H4 (cell line): ENCODE measurements at places on chromosomes 16 and 17.

DNA sequence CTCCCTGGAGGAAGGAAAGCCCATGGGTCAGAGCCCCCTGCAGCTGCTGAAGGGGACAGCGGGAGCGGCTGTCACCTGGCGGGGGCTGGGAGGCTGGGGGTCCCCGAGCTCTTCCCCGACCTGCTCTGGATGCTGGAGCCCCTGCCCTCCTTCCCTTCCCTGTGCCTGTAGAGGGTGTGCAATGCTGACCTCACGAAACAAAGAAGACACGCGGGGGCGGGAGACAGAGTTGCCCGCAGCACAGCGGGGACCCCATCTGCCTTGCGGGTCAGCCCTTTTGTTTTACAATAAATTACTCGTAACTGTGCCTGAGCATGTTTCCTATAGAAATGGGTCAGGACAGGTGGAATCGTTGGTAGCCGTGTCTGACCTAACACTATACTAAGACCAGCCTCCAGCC lies 6.3 kb downstream of the SECTM1 start:
- DNase-seq, result no peak

DNA sequence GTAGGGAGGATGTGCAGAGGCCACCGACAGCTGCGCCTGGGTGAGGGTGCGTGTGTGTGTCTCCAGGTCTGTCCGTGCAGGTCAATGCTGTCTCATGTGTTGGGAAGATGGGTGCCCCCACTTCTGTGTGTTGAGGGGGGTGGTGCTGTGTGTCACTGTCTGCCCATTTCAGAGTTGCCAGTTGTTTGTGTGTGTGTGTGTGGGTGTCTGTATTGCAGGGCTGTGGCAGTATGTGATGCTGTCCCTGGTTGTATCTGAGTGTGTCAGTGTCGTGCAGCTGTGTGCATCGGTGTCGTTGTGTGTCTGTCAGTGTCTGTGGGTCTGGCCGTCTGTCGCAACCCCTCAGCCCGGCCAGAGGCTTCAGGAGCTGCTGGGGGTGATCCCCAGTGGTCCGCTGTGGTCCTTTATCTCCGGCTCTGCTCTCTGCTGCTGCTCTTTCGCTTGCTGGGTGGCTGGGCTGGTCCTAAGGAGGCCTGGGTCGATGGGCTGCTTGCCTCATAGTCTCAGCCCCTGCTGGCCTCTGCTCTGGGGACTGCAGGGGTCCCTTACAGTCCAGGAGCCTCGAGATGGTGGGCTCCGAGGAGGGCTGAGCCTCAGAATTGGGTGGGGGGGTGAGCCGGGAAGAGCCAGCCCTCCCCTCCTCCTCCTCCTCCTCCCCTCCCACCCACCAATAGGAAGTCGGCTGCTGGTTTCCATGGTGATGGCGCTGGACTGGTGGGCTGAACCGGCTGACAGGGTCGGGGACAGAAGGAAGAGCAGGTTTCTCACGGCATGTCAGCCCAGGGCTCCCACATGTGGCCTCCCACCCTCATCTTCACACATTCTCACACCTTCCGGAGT lies at the start of gene TSPOAP1:
TSS of gene TSPOAP1 (minus strand) at position 601 of the 840 bp plus-strand sequence. CDS start 875 bp downstream, outside the sequence.
- DNase-seq, result no peak

GRCh38 chr16:20323591-20324117 lies 3.7 kb downstream of the GP2 start:
- DNase-seq, result no peak

DNA sequence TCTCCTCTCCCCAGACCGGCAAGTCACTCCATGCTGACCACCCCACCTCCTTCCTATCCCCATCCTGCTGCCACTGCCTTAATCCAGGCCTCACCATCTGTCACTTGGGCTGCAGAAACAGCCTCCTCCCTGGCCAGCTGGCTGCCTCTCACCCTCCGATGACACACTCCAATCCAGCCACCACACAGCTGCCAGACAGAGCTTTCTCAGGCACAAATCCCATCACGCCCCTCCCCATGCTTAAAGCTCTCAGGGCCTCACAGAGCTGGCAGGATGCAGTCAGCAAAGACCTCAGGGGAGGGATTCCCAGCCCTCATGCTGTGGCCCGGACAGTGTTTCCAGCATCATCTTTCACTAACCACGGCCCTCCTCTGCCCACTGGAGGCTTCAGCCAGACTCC lies 13.7 kb downstream of the CAMKK1 start:
- peak; percentile 14 for DNase-seq

DNA sequence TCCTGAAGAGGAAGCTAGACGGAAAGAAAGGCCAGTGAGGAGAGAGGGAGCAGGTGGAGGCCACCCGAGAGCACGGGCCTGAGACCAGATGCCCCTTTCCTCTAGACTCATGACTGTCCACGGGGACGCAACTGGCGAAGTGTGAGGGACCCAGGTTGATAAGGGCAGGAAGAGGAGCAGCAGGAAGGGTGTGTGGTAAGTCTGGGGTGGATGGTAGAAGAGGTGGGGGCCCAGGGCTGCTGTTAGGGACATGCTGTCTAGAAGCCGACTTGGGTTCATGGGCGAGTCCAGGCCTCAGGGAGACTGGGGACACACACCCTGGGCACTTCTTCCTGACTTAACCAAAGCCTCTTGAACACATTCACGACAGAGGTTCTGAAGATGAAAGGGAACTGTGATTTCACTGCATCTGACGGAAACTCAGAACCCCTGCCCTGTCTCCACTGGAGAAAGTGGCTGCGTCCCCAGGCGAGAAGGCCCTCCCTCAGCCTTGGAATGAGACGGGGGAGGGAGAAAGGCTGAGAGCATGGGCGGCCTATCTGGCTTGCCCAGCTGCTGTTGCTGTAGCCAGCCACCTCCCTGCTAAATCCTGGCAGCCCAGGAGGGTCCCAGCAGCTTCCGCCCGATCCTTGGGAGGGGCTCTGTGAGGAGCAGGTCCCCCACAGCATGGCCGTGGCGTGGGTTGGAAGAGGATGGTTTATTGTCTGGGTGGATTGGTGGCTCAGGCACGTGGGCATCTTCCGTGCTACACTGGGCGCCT lies 6.0 kb downstream of the HIC1 start:
- DNase-seq, result no peak

DNA sequence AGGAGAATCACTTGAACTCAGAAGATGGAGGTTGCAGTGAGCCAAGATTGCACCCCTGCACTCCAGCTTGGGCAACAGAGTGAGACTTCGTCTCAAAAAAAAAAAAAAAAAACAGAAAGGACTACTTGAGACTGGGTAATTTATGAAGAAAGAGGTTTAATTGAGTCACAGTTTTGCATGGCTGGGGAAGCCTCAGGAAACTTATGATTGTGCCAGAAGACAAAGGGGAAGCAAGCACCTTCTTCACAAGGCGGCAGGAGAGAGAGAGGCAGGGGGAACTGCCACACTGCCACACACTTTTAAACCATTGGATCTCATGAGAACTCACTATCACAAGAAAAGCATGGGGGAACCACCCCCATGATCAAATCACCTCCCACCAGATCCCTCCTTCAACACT lies 9.0 kb upstream of the MILR1 start:
- no peak for DNase-seq

GRCh38 chr17:55783684-55784245 lies 32.9 kb downstream of the PCTP start:
- DNase-seq, result no peak

GRCh38 chr16:21590796-21591195 lies 8.6 kb upstream of the METTL9 start:
- DNase-seq, result no peak

DNA sequence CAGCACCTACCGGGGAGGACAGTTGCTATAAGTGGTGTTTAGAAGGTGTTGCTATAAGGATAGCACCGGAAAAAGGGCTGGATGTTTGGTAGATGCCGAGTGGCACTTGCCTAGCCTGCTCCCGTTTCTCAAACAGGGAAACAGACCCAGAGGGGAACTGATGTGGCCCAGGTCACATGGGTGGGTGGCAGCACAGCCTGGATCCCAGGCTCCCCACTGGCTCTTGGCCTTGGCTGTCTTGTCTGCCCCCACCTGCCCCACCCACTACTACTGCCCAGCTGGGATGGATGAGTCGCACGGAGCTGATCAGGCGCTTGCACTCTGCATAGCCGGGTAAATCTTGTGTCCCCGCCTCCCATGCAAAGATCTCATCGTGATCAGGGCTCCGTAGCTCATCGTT lies 7.2 kb downstream of the SMTNL2 start:
- peak; percentile 9 for DNase-seq

DNA sequence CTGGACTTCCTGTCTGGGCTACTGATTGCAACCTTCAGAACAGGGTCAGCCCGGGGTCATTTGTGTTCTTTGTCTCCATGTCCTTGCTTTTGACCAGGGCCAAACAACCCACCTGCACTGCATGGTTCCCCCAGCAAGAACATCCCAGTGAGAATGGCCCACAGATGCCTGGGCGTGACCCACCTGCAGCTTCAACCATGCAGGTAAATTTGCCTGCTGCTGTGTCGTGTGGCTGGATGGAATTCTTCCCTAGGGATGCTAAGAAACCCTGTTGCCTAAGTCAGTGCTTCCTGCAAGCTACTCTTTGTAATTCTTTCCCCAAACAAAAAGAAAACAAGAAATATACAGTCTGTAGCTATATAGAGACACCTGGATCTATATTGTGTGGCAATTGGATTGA lies 12.5 kb downstream of the CDH13 start:
- no peak for DNase-seq
